Stimulated activated CD4-positive, alpha-beta T cell treated with anti-CD3 and anti-CD28 coated beads, Interleukin-4, amount 100 ng/mL, for 4 hours (primary cell): ENCODE measurements at places on chromosomes 2 and 18.

- DNase-seq: no peak
Measured at GRCh38 chr2:53632714-53633113, 134.9 kb upstream of the CHAC2 start.

- no peak for DNase-seq
Measured at GRCh38 chr2:201269764-201270163, 9.4 kb downstream of the CASP8 start.

GRCh38 chr2:98578231-98578630 lies 30.1 kb downstream of the COA5 start:
- DNase-seq: no peak

- no peak for DNase-seq
Measured at GRCh38 chr2:224027070-224027469, 12.0 kb downstream of the SERPINE2 start.

DNA sequence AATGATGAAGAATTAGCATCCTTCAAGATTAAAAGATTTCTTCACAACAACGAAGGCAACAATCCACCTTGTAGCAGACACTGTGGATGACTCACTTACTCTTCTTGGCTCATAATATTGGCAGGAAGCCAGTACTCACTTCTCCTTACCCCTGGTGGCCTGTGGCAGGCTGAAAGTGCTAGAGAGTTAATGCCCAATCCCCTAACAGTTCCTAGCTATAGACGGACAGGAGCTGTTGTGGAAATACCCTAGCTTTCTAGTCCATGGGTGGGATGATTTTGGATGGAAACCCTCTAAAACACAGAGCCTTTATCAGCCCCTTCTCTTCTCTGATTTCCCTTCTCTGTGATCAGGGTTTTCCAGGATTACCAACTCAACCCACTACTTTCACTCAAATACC lies 128.6 kb upstream of the NYAP2 start:
- DNase-seq: peak; percentile 11

DNA sequence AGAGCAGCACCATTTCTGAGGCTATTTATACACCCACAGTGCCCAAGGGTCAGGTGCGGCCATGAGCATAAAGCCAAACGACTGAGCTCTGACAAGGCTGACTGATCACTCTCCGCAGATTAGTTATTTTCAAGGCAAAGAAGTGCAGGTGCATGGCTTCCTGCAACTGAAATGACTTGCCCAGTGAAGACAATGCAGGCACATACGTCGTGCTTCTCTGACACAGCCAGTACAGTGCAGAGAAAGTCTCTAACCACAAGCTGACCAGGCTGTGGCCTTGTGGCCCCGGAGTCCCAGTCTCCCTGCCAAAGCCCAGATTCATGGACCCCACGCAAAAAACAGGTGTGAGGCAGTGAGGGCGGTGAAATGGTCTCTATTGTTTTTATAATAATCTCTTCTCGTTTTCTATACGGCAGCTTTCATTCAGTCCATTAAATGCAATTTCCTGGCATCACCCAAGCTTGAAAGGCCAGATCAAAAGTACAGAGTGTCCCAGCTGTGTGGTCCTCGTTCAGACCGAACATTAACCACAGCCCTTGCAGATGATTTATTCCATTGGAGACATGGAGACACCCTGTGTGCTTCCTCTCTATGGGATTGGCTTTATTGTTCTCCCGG lies 447.0 kb upstream of the ID2 start:
- DNase-seq: no peak

DNA sequence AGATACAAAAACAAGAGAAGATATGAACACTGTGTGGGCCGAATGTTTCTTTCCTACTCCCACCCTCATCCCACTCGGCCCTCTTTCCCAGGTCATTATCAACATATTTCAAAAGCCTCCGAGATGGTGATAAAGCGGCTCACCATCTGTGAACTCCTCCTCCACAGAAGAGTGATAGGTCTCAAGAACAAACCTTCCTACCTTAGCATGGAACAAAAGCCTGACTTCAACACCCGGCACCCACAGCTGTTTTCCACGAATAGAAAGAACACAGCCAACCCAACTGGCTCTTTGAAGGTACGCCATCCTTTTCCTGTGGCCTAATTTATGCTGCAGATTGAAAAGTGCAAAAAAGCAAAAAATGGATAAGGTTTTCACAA lies 28.8 kb downstream of the BCL2 start:
- no peak for DNase-seq

- DNase-seq: no peak
Measured at GRCh38 chr2:62660087-62660486, 45.4 kb upstream of the EHBP1 start.

GRCh38 chr2:105396254-105397024 lies 2.4 kb downstream of the FHL2 start:
- peak; percentile 75 for DNase-seq

- DNase-seq: no peak
Measured at GRCh38 chr2:18836436-18836835, 247.1 kb upstream of the NT5C1B start.

GRCh38 chr2:210177769-210178168 lies 6.6 kb upstream of the KANSL1L start:
- no peak for DNase-seq

DNA sequence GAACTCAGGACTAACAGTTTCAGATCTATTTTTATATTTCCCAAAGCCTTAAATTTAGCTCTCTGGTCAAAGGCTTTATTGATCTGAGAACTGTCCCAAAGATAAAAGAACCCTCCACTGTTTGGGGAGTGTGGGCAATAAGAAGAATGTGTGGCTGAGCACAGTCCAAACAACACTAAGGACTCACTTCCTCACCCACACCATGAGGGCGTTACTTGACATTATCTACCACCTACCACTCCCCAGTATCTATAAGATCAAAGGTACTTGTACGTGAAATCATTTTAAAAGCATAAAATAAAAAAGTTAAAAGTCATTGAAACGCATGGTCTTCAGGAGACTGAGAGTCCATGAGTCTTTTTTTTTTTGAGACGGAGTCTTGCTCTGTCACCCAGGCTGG lies 54.6 kb upstream of the NFU1 start:
- no peak for DNase-seq

- no peak for DNase-seq
Measured at GRCh38 chr2:152015552-152015951, 83.3 kb downstream of the CACNB4 start.

DNA sequence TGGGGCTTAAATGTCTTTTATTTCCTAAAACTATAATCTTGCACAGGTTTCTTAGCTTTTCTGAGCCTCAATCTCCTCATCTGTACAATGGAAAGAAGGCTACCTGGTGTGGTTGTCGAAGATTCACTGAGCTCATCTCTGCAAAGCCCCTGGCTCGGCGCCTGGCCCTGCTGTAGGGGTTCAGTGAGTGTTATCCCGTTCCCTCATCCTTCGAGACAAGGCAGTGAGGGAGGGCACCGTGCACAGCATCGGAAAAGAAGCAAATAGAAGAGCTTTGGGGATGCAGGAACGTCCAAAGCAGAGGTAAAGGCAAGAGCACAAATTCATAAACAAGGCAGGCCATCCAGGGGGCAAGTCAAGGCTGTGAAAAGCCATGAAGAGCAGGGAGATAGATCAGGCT lies 41.2 kb upstream of the ATG16L1 start:
- no peak for DNase-seq

- no peak for DNase-seq
Measured at GRCh38 chr18:13260197-13260934, 41.8 kb downstream of the LDLRAD4 start.

GRCh38 chr18:70220628-70221027 lies 15.1 kb upstream of the RTTN start:
- DNase-seq: no peak

DNA sequence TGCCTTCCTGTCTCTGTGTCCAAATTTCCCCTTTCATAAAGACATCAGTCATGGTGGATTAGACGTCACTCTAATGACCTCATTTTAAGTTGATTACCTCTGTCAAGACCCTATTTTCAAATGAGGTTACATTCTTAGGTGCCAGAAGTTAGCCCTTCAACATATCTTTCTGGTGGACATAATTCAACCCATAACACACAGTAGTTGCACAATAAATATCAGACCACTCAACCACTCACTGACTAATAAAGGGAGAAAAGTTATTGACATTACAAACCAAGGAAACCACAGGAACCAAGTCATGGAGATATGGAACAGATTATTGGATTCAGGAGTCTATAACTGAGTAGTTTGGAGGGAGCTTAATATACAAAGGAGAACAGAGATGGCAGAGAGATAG lies 377.4 kb upstream of the ACVR2A start:
- DNase-seq: no peak

DNA sequence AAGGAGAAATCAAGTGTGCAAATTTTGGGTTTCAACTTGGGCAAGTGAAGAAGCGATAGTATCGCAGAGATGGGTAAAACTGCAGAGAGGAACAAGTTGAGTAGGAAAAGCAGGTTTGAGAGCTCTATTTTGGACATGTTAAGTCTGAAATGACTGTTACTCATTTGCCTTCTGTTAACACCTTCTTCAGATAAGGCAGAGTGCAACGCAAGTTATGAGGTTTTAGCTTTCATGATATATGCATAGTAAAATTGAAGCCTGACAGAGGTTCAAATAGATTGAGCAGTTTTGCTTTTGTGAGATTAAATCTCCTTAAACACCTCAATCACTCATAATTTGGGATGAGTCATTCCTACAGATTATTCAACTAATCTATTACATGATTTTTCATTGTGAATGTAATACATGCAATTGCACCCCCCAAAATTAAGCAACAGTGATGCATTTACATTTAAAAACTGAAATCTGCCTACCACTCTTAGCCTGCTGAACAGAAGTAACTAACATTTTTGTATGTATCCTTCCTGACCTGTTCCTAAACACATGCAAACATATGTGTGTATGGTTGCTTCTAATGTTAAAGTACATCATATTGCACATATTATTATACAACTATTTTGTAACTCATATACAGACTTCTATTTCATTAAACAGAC lies 575.4 kb downstream of the ARHGAP15 start:
- DNase-seq: no peak

GRCh38 chr2:37575780-37576179 lies 95.7 kb downstream of the CDC42EP3 start:
- DNase-seq: no peak

DNA sequence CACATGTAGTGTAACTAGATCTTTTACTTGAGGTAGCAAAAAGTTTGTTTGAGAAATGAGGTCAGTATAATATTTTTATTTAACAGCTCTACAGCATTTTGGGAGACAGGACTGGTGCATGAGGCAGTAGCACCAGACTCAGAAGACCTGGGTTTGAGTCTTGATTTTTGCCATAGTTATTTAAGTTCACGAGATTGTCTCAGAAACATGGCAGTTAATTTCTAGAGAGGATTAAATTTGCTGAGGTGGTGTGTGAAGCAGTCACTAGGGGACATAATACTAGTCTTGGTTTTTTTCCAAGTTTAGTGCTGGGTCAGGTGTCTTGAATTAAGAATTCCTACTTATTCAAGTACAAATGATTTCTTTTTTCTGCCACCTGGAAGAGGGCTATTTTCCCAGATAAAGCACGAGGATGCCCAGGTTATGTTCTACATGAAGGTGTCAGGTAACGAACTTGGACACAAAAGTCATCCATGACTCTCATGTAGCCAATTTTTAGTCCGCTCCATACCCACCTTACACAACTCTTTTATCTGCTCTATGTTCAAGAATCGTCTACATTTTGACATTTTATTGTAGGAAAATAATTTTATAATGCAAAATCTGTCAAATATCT lies 1.4 kb downstream of the MARCHF7 start:
- DNase-seq: no peak

GRCh38 chr2:59920961-59921360 lies 632.5 kb downstream of the BCL11A start:
- DNase-seq: no peak

- DNase-seq: no peak
Measured at GRCh38 chr2:91974401-91975129, 2896.7 kb upstream of the TEKT4 start.

- DNase-seq: no peak
Measured at GRCh38 chr18:8153887-8154583, 455.2 kb upstream of the RAB12 start.

DNA sequence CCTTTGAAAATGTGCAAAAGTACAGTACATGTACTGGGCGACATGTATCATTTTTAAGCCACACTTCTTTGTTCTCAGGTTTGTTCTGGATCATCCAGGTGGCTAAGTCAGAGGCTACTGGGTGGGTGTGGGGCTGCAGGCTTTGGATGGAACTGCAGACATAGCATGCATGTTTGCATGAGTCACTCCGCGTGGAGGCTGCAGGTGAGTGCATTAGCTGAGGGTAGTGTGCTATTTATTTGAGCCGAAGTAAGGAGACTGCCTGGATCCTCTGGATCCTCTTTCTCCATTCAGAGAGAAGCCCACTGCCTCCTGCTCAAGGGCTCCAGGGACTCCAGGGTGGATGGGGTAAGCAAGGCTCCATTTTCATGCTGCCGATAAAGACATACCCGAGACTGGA lies 9.4 kb upstream of the NEURL3 start:
- no peak for DNase-seq

- DNase-seq: no peak
Measured at GRCh38 chr2:151905963-151906632, 77.9 kb upstream of the ARL5A start.

DNA sequence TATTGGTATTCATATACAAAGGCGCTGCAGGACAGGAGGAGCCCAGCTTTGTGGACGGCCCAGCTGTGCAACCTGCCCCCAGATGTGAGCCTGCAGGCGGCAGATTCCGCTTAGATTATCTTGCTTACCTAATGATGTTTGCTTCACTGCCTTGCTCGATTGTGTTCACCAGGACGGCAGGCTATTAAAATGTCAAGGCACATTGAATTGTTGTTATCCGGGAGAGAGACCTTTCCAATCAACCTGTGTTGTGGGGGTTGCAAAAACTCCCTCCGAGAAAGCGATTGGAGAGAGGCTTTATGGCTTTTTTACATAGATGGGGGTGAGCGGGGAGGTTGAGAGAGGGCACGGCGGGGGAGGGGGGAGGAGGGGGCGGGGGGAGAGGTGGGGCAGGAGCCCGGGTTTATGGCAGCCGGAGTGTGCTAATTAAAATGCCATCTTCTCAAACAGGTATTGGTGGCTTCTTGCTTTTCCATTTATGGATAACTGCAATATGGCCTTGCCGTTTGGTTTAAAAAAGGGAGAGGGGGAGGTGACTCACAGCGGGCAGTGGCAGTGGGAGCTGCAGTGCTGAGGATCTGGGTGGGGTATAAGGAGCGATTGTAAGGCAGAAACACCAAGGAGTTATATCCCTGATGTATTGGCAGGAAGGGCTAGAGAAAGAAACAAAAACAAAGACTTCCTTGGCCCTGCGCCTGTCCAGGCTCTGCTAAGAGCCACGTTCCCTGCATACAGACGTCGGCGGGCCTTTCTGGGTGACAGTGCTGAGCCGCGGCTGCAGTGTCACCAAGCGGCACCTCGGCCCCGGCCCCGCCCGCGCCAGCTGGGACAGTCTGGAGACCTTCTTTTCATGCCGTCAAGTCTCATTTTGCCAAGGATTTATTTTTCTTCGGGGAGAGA lies 97.2 kb downstream of the INSIG2 start:
- peak; percentile 13 for DNase-seq

DNA sequence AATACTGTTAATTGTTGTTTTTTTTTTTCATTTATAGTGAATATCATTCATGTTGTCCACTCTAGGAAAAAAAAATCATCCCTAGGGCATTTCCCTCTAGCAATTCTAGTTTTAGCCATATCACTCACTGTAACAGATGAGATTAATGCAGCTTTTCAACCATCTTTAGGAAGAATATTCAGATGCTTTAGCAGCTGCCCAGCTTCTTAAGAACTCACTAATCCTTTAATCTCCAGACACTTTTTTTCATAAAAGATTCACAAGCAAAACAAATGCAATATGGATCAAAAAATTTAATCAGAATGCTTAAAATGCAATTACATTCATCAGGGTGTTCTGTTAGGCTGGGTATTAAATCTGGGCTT lies 692.6 kb downstream of the ERBB4 start:
- no peak for DNase-seq

GRCh38 chr2:16057661-16058060 lies 117.3 kb downstream of the MYCN start:
- DNase-seq: no peak

- DNase-seq: no peak
Measured at GRCh38 chr18:3648200-3648599, 198.2 kb downstream of the TGIF1 start.
